ENCODE measurements at places on chromosomes 7 and 10. TPM values are rescaled to one million over a fixed set of nuclear protein-coding genes. Genes with fewer than 3 reads are reported as not detected.

DNA sequence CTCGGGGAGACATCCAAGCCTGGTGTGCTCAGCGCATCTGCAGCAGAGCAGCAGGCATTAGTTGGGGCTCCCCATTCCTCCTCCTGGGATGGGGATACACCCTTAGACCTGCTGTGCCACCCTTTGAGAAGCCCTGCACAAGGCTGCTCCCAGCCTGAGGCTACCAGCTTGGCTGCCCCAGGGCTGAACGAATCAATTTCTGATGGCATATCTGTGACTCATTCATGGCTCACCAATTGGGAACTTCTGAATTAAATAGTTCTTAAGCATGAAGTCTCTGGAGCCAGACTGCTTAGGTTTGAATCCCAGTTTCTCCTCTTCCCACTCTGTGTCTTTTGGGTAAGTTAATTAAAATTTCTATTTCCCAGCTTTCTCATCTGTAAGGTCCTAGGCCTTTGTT is 16.3 kb upstream of the GLI3 start:
- no peak for DNase-seq

The GBX1 gene
- total RNA-seq, result not detected

DNA sequence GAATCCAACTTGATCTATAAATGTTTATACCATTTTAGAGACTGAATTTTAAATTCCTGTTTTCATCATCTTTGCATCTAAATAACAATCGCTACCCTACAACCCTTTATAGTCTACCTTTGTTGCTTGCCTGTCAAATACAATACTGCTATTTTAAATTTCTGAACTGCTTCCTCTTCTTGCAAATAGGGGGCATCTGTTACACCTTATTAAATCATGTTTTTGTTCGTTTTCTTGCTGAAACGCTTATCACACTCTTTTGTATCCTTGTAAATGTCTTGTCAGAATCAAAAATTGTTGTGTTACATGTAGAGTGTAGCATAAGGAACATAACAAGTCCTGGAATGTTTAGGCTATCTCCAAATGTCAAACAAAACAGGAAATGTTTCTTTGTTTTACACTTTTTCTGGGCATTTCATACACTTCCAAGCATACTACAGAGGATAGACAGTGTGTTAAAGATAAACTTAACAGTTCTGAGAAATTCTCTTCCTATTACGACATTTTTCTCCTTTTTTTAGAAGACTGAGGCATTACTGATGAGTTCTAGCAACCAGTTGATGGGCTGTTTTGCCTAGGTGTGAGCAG is 281.3 kb downstream of the GPR158 start:
- DNase-seq, result no peak

GRCh38 chr7:66359656-66360211 is 154.6 kb downstream of the TPST1 start:
- peak; percentile 33 for DNase-seq

The KLF6 gene
- 47.9 TPM for total RNA-seq

DNA sequence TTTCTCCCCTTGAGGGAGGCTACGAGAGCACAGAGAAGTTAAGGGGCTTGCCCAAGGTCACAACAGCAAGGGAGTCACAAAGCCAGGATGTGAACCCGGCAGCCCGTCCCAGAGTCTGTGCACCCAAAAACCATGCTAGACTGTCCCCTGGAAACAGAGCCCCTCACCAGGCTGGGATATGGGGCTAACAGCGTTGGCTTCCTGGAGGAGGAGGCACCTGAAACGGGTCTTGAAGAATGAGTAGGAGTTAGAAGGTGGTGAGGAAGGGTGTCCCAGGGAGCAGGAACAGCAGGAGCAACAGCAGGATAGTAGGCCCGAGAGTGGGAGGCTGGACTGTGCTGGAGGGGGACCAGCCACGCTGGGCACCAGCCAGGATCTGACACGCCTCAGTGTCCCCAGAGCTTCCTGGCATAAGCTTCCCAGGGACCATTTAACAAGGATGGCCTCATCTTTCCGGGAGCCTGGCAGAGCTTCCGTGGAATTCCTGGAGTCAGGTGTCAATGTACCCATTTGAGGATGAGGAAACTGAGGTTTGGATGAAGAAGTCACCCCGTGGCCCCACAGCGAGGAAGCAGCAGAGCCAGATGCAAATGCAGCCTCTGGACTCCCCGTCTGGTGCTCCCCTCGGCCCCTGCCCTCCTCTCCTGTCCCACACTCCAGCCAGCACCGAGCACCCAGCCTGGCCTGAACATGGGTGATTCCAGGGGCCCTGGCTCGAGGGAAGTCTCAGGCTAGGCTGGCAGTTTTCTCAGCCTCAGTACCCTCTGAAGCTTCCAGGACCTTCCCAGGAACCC is 3.3 kb upstream of the GRIFIN start:
- DNase-seq, result no peak

- DNase-seq, result no peak
Observed at GRCh38 chr7:100583132-100584053, 2.5 kb downstream of the LRCH4 start.

The FAM180A gene
- total RNA-seq, result 0.51 TPM

The ZNF467 gene
- 13.2 TPM for total RNA-seq

- no peak for DNase-seq
Observed at GRCh38 chr7:20906801-20907453, 120.2 kb upstream of the SP8 start.

- no peak for DNase-seq
Observed at GRCh38 chr7:82382276-82382675, 61.3 kb downstream of the CACNA2D1 start.

The MSMB gene
- not detected for total RNA-seq

The STOX1 gene
- total RNA-seq, result 7.7 TPM

DNA sequence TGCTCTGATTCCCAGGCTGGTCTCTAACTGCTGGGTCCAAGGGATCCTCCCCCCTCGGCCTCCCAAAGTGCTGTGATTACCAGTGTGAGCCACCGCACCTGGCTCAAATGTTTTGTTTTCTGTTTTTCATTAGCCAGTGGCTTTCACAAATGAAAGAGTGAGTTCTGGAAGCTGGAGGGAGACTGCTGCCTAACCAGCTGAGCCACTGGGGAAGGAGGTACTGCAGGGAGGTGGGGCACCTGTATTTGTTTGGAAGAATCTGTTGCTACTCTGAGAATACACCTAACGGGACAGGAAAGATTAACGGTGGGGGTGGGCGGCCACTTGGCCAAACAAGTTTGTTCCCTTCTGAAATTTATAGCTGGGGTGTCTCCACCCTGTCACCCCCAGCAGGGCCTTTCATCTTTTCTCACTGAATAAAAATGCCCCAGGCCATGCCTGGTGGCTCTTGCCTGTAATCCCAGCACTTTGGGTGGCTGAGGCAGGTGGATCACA is 4.7 kb downstream of the STOX1 start:
- no peak for DNase-seq

DNA sequence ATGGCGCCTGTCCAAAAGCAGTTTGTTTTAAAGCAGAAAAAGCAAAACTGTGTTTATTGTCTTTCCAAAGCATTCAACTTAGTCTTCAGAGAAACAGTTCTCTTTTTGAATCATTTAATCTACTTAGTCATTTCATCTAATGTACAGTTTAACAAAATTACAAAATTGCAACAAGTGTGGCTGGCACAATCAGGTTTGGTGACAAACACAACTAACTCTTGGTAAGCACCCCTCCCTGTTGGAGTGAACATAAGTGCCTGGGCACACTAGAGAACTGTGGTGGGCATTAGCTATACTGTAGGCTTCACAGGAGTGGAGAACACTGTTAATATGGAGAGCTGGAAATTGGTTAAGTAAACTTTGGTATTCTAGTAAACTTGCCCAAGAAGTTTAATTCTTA is 6.9 kb downstream of the CREM start:
- no peak for DNase-seq

GRCh38 chr7:84196084-84196503 is 1.5 kb upstream of the SEMA3A start:
- no peak for DNase-seq

- DNase-seq, result no peak
Observed at GRCh38 chr10:34728361-34728760, 86.7 kb downstream of the PARD3 start.

GRCh38 chr7:117941138-117941810 is 68.0 kb upstream of the CTTNBP2 start:
- no peak for DNase-seq

The SLC39A12 gene
- not detected for total RNA-seq

- DNase-seq, result no peak
Observed at GRCh38 chr10:68106656-68107055, 2.6 kb upstream of the MYPN start.

The ARHGAP22 gene
- not detected for total RNA-seq

DNA sequence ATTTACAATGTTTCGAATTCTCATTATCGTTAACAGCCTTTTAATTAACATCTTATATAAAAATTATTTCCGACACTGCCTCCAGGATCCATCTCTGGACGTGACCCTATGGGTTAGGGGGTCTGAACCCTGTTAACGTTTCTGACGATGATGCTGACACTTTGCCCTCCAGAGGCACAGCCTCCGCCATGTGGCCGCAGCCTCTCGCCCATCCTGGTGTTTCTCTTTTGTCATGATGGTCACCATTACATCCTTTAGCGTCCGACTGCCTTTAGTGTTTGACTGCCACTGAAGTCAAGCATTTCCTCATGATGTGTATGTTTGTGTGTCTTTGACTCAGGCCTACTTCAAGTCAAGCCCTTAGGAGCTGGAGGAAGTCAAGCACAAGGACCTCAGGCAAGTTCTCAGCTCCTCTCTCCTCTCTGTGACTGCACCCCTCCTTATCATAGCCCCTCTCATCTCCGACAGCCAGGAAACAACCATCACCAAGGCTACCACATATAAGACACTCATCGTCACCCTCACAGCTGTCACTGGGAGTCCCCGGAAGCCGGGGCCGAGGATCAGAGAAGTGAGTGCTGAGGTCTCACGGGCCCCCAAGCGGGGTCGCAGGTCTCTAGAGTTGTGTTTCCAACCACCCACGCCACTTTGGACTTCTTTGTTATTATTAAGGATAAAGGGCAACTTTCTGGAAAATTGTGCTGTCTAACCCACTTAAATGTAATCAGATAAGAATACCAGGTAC is 96.1 kb upstream of the PPP2R2D start:
- no peak for DNase-seq

The HOXA11 gene
- total RNA-seq, result 52.0 TPM

All from uterus (tissue), 4 donors.